Hematopoietic multipotent progenitor cell treated with erythropoietin and hydrocortisone succinate and interleukin-3 and kit ligand, for 8 days (in vitro differentiated cells): ENCODE measurements at places on chromosomes 5 and 9.

DNA sequence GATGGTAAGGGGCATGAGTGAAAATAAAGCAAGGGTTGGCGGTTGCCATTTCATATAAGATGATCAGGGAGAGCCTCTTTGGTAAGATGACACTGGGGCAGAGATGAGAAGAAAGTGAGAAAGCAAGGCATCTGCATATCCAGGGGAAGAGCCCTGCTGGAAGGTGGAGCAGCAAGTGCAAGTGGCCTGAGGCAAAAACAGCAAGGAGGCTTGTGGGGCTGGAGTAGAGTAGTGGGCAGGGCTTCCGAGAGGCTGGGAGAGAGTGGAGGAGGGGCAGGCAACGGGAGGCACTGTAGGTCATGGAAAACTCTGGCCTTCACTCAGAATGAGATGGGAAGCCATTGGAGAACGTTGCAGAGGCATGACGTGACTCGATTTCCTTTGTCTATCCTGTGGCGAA is 199.2 kb downstream of the ARHGEF28 start:
- no peak for DNase-seq

DNA sequence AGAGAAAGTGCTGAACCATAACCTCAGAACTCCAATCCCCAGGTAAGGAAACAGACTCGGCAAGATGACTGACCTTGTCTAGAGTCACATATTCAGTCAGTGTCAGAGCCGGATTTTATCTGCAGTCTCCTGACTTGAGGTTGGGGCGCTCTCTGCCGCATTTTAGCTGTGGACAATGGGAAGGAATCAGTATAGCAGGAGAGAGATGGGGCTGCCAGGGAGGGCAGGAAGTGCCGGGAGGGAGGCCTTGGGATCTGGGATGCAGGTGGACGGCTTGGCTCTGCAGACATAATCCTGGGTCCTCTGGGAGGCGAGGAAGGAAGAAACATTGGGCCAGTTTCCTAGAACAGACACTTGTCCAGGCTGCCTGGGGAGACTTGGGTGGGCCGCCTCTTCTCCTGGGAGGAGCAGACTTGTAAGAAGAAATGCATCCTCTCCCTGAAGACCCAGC is 39.7 kb upstream of the COL15A1 start:
- no peak for DNase-seq

DNA sequence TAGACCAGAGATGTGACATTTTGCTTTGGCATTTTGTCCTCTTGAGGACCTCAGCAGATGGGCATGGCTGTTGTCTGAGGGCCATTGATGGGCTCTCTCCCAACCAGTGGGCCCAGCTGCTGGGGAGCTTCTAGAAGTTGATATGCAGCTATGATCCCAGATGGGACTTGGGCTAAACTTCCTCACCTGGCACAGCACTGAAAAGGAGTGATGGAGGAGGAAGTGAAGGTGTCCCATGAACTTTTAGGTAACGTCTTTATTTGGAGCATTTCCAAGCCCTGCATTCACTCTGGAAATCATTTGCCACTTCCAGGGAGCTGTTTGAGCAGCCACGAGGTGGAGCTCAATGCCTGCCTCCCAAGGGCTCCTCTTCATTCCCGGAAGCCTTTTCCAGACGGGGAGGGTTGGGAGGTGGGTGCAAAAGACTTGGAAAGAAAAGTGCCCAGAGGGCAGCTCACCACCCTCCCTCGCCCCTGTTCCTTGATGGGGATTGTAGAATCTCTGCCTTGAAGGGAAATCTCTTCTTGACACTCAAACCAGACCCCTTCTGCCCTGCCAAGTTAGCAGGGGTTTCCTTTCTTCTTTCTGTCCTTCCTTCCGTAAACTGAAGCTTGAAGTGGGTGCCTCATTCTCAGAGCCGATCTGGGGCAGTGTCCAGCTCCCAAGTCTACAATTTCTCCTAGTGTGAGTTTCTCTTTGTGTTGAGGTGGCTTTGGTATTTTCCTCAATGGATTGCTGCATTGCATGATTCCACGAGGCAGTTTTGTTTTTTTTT is 18.1 kb upstream of the NEUROG1 start:
- no peak for DNase-seq

DNA sequence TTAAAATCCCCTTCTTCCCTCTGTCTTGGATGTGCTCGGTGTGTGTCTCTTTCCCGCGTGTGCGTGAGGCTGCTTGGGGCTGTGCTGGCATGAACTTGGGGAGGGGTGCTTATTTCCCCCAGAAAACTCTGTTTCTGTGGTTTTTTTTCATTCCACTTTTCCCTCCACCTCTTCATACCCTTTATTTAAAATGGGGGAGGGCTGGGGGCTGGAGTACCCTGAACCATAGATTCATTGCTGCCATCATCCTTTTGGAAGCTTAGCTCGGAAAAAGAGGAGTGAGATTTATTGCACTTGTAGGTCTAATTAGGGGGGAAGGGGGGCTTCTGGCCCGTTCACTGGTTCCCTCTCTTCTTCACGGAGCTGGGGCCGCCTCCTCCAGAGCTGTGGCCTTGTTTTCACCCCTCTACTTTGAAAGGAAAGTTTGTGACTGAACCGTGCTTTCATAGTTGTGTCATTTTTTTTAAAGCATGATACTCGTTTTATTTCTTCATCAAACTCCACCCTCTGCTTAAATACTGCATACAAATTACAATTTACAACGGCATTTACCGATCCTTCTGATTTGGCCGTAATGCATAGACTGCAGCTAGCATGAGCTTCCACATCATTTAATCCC is 2.9 kb downstream of the NR2F1 start:
- DNase-seq, result no peak

DNA sequence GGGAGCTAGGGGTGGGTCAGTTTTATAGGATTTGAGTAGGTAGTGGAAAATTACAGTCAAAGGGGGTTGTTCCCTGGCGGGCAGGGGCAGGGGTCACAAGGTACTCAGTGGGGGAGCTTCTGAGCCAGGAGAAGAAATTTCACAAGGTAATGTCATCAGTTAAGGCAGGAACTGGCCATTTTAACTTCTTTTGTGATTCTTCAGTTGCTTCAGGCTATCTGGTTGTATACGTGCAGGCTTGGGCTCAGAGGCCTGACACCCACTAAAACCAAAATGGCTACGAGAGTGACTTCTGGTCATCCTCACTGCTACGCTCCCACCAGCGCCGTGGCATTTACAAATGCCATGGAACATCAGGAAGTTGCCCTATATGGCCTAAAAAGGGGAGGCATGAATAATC is 20.7 kb upstream of the NXNL2 start:
- DNase-seq, result no peak

- DNase-seq, result no peak
Observed at GRCh38 chr9:129816501-129817435, 7.2 kb downstream of the TOR1A start.

- peak; percentile 63 for DNase-seq
Observed at GRCh38 chr5:173793648-173794548, 94.3 kb upstream of the CPEB4 start.

- DNase-seq, result peak; percentile 27
Observed at GRCh38 chr9:98678244-98678842, 30.4 kb downstream of the GABBR2 start.

GRCh38 chr5:140251527-140251973 is 51.4 kb downstream of the PFDN1 start:
- DNase-seq, result no peak

DNA sequence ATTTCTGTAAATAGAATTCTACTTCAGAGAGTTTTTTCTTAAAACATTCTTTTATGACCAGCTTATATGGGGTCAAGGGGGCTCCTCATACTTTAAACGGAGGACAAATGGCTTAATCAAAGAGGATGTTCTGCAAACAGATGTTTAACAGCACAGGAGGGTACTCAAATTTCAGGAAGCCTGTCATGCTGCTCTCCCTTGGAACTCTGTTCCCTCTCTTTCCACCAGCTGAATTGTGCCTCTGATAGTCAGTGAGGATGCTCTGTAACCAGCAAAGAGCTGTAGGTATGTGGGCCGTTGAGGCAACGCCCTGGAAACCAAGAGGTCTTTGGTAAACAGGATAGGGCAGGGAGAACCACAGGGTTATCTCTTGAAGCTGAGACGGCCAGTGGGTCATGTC is 161.1 kb downstream of the C5orf15 start:
- DNase-seq, result no peak

DNA sequence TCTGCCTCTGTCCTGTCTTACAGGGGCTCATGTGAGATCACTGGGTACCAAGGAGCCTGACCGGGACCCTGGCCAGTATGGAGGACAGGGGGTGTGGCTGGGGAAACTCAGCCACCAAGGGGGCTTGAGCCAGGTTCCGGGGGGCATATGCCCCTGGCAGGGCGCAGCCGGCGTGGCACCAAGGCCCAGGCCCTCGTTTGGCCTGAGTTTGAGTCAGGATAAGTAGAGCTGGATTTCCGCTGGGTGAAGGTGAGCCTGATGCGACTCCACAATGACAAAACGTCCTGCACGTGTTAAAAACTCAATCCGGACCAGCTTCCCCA is 616 bp upstream of the TSPAN17 start:
- no peak for DNase-seq

DNA sequence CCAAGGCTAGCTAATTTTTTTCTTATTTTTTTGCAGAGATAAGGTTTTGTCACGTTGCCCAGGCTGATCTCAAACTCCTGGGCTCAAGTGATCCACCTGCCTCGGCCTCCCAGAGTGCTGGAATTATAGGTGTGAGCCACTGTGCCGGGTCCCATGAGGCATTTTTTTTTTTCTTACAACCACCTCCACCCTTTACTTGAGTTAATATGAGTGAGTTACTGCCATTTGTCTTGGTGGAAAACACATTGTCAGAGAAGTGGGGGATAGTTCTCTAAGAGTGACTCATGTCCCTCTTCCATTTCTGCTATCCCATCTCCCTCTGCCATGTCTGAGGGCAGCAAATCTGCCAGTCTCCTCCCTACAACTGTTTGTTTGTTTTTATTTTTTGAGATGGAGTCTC is 163.4 kb upstream of the CLINT1 start:
- DNase-seq, result no peak

DNA sequence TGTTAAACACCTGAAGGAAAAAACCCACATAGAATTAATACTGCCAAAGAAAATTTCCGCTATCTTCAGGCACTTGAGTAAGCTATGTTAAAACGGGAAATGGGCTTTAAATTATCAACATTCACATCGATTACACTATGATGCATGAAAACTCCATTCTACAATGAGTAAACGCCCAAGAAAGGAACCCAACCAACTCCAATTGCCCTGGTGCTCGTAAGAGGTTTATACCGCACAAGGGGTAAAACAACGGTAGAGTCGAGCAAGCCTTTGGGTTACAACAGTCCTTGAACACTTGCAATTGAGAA is 1.0 kb downstream of the AGTPBP1 start:
- peak; percentile 70 for DNase-seq

DNA sequence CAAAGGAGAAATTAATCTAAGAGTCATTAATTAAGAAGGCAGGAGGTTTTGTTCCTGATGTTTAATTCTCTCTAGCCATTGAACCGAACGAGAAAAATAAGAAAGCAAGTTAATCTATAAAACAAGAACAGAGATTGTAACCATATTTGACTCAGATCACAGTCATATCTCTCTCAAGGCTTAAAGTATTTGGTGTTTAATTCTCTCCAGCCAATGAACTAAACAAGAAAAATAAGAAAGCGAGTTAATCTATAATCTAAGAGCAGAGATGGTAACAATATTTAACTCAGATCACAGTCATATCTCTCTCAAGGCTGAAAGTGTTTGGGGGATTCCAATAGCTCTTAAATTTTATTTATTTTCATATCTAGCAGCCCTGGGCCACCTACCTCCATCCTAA is 74.4 kb upstream of the SHISAL2B start:
- DNase-seq, result no peak

DNA sequence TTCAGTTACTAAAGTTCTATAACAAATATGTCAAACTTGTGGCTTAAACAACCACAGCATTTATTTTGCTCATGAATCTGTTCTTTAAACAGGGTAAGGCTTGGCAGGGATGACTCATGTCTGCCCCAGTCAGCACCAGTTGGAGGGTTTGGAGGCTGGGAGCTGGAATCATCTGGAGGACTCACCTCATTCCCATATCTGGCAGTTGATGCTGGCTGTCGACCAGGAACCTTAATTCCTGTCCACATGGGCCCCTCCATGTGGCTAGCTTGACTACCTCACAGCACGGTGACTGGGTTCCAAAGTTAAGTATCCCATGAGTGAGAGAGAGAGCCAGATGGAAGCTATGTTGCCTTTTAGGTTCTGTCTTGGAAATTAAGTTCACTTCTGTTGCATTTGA is 13.8 kb upstream of the CCL28 start:
- no peak for DNase-seq

DNA sequence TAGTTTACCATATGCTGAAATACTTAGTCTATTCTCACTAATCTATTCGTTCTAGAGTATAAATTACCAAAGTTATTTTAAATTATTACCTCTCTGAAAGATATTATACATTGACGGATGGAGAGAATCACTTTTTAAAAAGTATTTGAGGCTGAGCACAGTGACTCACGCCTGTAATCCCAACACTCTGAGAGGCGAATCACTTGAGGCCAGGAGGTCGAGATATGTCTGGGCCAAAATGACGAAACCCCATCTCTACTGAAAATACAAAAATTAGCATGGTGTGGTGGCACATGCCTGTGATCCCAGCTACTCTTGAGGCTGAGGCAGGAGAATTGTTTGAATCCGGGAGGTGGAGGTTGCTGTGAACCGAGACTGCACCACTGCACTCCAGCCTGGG is 64.0 kb upstream of the SPATA31C2 start:
- no peak for DNase-seq

- DNase-seq, result peak; percentile 47
Observed at GRCh38 chr5:163366757-163367156, 70.6 kb upstream of the CCNG1 start.

GRCh38 chr9:114367772-114368569 is 19.8 kb downstream of the AKNA start:
- no peak for DNase-seq

- DNase-seq, result no peak
Observed at GRCh38 chr9:76322810-76323209, 71.4 kb downstream of the RFK start.
